ENCODE measurements at places on chromosomes 7 and 10.
A peak's percentile ranks its signal among the peaks of the same experiment; 100 is the strongest.

DNA sequence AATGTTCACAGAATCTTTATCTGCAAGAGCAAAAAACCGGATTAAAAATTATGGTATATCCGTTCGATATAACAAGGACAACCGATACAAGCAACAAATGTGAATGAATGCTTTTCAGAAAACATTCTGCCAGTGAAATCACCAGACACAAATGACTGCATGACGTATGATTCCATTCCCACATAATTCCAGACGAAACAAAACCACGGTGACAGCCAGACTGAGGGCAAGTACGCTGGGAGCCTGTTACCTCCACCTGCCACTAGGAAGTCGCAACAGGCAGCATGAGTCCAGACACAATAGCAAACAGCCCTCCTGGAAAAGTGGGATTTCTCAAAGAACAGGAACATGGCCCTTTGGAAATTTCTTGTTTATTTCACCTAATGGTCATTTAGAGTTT is 41.7 kb downstream of the MAD1L1 start:
- no peak for DNase-seq

DNA sequence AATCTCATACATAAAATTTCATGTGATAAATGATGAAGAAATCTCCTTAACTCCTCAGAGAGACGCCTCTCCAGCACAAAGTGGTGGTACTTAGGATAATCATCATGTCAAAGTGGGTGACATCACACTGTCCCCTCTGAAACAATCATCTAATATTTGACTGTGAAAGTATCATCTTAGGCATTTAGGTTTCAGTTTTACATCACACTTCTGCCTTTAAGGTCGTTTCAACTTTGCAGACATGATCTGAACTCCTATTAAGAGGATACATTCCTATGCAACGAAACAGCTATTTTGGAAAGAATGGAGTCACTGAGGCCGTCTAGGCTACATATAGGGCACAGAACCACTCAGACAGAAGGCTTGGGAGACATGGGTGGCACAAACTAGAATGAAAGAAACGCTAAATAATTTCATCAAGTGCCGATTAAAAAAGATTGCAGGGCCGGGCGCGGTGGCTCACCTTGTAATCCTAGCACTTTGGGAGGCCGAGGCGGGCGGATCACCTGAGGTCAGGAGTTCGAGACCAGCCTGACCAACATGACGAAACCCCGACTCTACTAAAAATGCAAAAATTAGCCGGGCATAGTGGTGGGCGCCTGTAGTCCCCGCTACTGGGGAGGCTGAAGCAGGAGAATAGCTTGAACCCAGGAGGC is 2.0 kb downstream of the VOPP1 start:
- DNase-seq, result no peak

- DNase-seq, result peak; percentile 45
Observed at GRCh38 chr10:7409045-7409731, 1.6 kb downstream of the SFMBT2 start.

GRCh38 chr7:3218411-3219225 is 82.4 kb upstream of the SDK1 start:
- no peak for DNase-seq

DNA sequence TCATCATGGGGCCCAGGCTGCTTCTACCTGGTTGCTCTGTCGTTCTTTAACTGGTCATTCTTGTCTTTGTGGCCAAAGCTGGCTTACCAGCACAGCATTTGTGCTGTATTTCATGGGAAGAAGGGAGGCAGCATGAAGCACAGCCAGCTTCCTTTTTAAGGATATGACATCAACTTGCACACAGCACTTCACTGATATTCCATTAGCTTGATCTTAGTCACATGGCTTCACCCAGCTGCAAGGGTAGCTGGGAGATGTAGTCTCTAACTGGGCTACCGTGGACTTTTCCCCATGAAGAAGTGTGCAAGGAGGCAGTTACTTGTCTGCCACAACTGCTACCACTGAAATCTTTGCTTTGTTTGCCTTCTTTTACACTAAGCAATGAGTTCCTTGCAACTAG is 525.2 kb downstream of the LRMDA start:
- DNase-seq, result no peak

- peak; percentile 40 for DNase-seq
Observed at GRCh38 chr7:47507522-47507921, 74.4 kb downstream of the TNS3 start.

DNA sequence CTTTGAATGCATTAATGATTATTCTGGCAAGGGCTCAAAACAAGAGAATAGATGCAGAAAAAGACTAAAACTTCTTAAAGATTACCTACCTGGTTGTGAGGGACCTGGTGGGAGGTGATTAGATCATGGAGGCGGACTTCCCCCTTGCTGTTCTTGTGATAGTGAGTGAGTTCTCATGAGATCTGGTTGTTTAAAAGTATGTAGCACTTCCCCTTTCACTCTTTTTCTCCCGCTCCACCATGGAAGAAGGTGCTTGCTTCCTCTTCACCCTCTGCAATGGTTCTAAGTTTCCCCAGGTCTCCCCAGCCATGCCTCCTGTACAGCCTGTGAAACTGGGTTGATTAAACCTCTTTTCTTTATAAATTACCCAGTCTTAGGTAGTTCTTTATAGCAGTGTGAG is 226.6 kb downstream of the ARHGAP12 start:
- DNase-seq, result no peak

GRCh38 chr7:716222-716621 is 10.3 kb upstream of the DNAAF5 start:
- no peak for DNase-seq

DNA sequence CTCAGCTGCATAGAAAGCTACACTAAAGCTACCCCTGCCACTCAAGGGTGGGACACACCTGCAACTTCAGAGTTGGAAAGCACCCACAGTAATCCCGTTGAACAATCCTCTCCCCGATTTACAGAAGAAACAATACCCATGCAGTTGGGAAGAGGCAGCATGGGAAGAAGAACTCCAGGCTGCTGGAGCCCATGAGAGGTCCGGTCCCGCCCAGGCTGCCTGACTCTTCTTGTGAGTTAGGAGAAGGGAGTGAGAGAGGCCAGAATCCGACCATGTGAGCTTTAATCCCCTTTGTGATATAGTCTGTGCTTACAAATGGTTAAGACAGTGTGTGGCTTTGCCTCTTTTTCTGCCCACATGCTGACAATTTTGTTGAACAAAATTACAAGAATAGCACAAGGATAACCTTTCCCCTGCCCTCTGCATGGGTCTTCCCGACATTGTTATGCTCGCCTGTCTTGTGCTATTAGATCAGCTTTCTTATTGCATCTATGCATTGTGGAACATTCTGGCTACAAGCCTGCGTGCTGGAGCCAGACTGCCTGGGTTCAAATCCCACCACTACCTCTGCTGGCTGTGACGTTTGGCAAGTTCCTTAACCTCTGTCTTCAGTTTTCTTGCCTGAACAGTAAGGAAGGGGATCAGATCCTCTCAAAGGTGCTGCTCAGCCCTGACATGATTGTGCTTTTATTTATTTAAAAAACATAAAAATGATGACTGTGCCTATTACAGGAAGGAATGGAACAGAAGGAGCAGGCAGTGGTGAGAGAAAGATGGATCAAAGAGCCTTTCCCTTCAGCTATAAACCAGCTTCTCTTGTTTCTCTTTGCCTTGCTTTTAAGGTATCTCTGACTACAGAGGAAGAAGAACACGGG is 56.0 kb downstream of the BPGM start:
- no peak for DNase-seq

GRCh38 chr7:90621125-90621746 is 25.1 kb downstream of the CDK14 start:
- DNase-seq, result no peak

GRCh38 chr10:35353395-35353794 is 17.1 kb downstream of the CCNY start:
- DNase-seq, result no peak

- no peak for DNase-seq
Observed at GRCh38 chr7:149471289-149471953, 10.6 kb upstream of the ZNF777 start.

- no peak for DNase-seq
Observed at GRCh38 chr10:70912556-70912955, 24.2 kb upstream of the PCBD1 start.

DNA sequence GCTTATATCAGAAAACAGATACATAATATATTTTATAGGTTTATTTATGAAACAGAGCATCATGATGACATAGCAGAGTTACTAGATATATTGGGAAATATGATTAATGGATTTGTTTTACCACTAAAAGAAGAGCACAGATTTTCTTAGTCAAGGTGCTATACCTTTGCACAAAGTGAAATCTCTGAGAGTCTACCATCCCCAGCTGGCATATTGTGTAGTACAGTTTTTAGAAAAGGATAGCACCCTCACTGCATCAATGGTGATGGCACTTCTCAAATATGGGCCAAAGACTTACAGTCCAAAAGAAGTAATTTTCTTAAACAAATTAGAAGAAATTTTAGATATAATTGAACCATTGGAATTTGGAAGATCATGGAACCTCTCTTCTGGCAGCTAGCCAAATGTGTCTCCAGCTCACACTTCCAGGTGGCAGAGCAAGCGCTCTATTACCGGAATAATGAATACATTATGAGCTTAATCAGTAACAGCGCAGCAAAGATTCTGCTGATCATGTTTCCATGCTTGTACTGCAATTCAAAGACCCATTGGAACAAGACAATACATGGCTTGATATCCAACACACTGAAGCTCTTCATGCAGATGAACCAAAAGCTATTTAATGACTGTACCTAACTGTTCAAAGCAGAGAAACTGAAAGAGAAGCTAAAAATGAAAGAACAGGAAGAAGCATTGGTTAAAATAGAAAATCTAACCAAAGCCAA is 21.9 kb upstream of the CREB3L2 start:
- no peak for DNase-seq

DNA sequence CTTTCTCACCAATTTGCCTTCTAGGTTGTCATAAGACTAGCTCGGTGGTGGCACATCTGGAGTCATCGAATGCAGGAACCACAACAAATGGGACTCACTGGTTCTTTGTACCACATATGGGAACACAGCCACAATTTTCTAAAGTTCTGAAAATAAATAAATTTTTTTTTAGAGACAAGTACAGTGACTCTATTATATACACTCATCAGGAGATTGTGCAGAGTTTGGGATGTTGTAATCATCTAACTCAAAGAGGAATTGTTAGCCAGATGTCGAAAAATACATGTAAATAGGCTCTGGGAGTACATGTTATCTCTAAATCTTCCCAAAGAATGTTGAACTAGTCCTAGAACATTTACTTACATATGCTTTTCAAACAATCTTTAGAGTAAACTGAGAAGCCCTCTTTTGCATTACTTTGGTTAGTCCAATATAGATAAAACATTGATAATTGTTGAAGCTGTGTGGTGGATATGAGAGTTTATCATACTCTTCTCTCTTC is 19.6 kb upstream of the SEPTIN7 start:
- DNase-seq, result no peak

DNA sequence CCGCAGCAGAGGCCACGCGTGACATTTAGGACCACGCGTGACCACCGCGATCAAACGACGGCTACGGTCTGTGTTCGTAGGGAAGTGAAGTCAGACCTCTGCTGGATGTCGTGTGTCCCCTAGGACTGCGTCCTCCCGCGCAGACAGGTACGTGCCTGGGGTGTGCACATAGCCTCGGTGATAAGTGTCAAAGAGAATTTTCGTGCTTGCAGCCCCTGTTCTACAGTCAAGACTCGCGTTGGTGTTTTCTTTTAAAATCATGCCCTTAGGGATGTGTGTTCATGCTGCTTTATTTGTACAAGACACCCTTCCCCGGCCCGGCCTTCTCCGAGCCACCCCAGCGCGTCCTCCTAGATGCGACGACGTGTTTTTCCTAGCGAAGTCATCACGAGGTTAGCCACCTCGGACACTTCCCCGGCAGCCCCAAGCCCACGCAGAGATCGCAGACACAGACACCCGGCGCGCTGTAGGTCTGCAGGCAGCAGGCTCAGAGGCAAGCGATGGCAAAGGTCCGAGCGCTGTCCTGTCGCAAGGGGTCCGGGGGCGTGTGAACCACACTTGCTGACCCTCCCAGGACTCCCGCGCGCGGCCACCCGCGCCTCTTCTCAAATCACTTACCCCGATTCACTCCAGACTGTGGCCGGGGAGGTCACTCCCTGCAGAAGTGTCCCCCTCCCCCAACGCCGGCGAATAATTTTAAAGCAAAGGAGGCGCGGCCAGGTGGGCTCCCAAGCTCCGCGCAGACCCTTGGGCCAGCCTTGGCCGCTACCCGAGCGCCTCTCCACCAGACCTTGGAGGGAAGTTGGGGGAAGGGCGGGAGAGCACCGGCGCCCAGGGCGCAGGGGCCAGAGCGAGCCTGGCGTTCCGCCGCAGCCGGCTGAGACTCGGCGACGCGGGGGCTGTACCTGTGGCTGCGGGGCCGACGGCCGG is 552 bp downstream of the MKX start:
- DNase-seq, result no peak

DNA sequence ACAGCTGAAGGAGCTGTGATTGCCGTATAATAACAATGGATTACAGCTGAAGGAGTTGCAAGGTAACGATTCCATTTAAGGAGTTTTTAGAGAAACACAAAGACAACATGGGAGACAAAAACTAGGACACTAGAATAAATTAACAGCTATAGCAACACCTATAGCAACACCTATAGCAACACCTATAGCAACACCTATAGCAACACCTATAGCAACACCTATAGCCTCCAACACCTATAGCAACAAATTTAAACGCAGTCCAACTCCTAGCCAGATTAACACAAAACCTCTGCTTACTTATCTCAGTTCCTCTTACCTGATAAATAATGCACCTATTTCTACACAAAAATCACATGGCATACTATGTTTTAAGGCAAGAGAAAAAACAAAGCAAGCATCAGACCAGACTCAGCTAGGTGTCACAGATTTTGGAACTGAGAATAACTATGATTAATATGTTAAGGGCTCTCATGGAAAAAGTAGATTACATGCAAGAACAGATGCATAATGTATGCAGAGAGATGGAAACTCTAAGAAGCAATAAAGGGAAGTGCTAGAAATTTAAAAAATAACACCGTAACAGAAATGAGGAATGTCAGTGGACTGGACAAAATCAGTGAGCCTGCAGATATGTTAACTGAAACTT is 55.7 kb upstream of the SRPK2 start:
- DNase-seq, result no peak

GRCh38 chr10:110324805-110325280 is 20.1 kb upstream of the SMNDC1 start:
- no peak for DNase-seq

DNA sequence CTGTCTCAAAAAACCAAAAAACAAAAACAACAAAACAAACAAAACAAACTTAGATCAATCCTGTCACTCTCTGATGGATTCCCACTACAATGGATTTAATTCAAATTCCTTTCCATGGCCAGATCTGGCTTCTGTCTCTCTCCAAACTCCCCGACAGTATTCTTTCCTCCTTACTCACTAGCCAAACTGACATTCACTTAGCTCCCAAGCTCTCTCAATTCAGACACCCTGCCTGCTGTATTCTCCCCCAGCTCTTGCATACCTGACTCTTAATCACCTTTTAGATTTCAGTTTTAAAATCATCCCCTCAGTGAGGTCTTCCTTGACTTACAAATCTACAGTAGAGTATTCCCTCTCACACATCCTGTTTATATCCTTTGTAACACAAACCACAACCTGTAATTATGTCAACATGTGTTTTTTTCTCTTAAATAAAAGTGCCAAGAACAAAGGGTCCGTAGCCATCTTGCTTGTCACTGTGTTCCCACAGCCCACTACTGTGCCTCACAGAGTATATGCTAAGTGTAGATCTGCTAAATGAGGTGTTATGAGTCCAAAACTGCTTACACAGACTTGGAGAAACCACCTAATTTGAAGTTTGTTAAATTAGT is 14.4 kb downstream of the HERPUD2 start:
- no peak for DNase-seq

- no peak for DNase-seq
Observed at GRCh38 chr10:63630931-63631680, 109.9 kb downstream of the REEP3 start.

- DNase-seq, result no peak
Observed at GRCh38 chr7:3649250-3649649, 348.2 kb downstream of the SDK1 start.

- no peak for DNase-seq
Observed at GRCh38 chr7:22108151-22108845, 162.6 kb upstream of the CDCA7L start.
